Smooth muscle cell of the pulmonary artery (primary cell): ENCODE measurements at places on chromosomes 3 and 15. TPM values are rescaled to one million over a fixed set of nuclear protein-coding genes. Genes with fewer than 3 reads are reported as not detected.

ITGB5 gene
- 842 and 876 TPM in 2 replicates for total RNA-seq

UPK1B gene
- total RNA-seq = 0.17 and 0.98 TPM in 2 replicates

RBP2 gene
- total RNA-seq = not detected in 2 replicates

GOLGA8G gene
- not detected in 2 replicates for total RNA-seq

IQGAP1 gene
- 271 and 280 TPM in 2 replicates for total RNA-seq

SOX14 gene
- not detected in 2 replicates for total RNA-seq

BHLHE40 gene
- 56.2 and 77.0 TPM in 2 replicates for total RNA-seq

ZNF662 gene
- total RNA-seq = 0.59 and 2.3 TPM in 2 replicates
